Right lung (tissue), 10 donors: ENCODE measurements at places on chromosomes 2 and 18.

- DNase-seq: no peak
Measured at GRCh38 chr2:215486291-215487001, 50.6 kb upstream of the FN1 start.

DNA sequence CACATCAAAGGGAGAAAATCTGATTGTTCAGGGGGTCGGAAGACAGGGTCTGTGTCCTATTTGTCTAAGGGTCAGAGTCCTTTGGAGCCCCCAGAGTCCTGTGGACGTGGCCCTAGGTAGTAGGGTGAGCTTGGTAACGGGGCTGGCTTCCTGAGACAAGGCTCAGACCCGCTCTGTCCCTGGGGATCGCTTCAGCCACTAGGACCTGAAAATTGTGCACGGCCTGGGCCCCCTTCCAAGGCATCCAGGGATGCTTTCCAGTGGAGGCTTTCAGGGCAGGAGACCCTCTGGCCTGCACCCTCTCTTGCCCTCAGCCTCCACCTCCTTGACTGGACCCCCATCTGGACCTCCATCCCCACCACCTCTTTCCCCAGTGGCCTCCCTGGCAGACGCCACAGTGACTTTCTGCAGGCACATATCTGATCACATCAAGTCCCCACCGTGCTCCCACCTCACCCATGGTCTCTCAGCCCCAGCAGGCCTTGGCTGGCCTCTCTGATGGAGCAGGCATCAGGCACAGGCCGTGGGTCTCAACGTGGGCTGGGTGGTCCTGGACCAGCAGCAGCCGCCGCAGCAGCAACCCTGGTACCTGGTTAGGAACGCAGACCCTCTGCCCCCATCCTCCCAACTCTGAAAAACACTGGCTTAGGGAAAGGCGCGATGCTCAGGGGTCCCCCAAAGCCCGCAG lies 3.8 kb downstream of the PROC start:
- DNase-seq: no peak

GRCh38 chr2:164803776-164804466 lies 37.7 kb downstream of the COBLL1 start:
- no peak for DNase-seq

GRCh38 chr2:157900203-157900602 lies 24.1 kb upstream of the ACVR1 start:
- no peak for DNase-seq

DNA sequence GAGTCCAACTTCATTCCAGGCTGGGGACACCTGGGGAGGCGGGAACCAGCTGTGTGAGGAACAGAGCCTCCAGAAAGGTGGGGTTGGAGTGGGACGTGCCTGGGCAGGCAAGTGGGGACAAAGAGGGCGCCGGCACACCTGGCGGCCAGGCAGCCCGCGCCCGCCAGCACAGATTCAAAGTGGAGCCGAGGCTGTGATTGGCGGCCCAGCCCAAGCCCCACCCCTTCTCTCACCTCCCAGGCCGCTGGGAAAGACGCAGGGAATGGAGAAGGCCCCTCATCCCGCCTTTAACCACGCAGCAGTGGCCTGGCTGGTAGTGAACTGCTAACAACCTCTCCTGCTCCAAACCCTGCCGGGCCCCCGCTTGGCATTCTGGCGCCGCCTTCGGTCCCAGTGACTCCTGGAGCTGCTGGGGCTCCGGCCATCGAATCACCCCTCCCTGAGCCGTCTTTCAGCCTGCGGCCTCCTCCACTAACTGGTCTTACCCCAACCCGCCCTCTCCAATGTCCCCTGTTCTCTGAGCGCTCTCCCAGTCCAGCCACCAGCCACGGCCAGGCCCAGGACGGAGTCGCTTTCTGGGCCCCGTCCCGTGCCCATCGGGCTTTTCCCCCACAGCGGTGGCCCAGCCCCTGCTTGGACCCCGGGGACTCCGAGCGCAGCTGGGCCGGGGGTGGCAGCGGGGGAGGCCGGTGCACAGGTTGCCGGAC lies 27.9 kb upstream of the PTMA start:
- DNase-seq: no peak

- no peak for DNase-seq
Measured at GRCh38 chr2:140509765-140510164, 1621.1 kb downstream of the LRP1B start.

DNA sequence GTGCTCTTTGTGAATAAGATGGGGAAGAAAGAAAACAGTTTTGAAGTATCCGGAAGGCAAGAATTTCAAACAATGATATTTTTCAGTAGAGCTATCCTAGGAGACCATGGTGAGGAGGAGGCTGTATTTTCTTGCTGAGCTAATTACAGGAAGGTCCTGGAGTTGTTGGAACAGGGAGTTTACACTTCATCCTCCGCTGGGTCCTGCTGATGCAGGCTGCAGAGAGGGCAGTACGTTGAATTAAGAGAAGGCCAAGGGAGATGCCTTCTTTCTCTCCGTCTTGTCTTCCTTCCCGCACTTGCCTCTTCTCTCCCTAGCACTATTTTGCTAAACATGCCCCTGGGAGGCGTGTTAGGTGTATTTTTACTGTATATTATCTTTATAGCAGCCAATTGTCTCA lies 60.0 kb upstream of the EDAR start:
- DNase-seq: no peak

DNA sequence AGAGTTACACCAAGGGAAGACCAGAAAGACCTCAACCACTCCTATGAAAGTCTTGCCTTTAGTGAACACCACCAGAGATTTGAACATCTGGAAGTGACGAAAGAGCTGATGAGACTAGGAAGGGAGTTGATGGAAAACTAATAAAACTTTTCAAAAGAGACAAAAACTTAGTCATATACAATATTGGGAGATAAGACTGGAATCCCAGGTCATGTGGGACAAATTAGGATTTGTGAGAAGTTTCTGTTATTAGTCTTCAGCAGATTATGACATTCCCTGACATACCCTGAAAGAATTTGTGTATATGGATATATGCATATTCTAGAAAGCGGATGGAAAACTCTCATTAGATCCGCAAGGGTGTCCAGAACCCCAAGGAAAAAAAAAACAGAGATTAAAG lies 145.0 kb upstream of the LTBP1 start:
- no peak for DNase-seq

- no peak for DNase-seq
Measured at GRCh38 chr2:157178874-157179273, 78.6 kb upstream of the GALNT5 start.
